ENCODE measurements at places on chromosomes 11 and 22.
A peak's percentile ranks its signal among the peaks of the same experiment; 100 is the strongest.

- no peak for DNase-seq
Measured at GRCh38 chr11:34773211-34773610, 143.0 kb downstream of the APIP start.

GRCh38 chr22:20926243-20926642, 9.0 kb downstream of the CRKL start:
- DNase-seq: no peak

- DNase-seq: no peak
Measured at GRCh38 chr11:133531458-133531857, 843 bp downstream of the OPCML start.

DNA sequence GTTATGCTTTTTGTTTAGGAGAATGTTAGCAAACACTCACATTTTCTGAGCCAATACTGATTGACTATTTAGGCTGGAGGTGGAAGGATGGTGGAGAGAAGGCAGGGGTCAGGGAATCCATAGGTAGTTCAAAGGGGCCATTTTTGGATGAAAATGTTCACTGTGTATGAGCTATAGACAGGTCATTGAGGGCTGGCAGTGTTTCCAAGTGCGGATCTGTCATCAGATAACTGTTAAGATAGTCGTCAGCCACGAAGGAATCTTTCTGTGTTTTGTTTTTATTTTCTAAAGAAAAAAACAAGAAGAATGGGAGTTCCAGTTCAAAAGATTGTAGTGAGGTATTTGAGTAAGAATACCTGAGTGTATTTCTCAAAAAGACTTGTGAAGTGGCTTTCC, 3.1 kb downstream of the KCNJ5 start:
- no peak for DNase-seq

DNA sequence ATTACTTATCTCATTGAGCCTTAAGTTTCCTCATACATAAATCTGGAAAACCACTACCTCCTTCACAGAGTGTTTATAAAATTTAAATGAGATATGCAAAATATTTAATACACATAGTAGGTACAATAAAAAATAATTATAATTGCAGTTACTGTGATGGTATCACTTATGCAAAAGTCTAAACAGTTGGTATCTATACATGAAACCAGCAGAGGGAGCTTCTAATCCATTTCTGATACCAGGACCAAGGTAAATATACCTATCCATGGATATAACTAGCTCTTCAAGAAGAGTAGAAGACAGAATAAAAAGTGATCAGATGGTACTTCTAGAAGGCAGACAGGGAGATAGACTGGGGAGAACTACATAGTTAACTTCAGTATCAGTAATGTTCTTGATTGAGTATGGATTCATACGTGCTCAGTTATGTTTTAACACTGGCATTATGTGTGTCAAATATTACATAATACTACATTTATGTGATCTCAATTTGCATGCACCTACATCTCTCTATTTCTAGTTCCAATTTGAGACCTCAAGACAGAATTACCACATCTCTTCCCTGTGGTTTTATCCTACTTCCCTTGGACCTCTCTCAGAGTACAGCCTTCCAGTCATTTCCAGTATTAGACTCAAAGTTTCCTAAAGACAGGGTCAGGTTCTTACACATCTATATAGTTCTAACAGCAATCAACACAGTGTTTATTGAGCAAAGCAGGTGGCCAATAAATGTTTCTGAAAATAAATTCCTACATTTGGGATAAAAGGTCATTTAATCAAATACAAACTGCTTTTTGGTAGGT, 13.7 kb upstream of the TSG101 start:
- no peak for DNase-seq

GRCh38 chr11:30091246-30091645, 74.4 kb upstream of the KCNA4 start:
- no peak for DNase-seq

GRCh38 chr11:132452616-132453015, 1079.7 kb downstream of the OPCML start:
- no peak for DNase-seq

DNA sequence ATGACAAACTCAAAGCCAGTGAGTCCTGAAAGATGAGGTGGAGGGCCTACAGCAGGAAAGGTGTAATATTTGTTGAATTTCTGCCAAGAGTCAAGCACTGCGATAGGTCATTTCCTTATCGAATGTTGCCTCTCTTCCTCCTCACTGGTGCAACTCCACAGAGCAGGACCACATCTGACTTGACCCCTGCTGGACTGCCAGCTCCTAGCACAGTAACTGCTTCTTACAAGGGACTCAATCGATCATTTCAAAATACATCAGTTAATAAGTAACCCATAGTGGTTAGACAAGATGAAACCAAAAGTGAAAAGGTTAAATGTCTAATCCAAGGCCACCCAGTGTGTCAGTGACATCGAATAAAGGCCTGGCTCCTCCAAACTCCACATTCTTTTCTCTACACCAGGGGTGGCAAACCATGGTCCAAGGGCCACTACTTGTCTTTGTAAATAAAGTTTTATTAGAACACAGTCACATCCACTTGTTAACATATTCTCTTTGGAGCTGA, 98.5 kb upstream of the CSNK2A3 start:
- no peak for DNase-seq

GRCh38 chr11:14500181-14500651, 605 bp upstream of the COPB1 start:
- DNase-seq: peak; percentile 52

DNA sequence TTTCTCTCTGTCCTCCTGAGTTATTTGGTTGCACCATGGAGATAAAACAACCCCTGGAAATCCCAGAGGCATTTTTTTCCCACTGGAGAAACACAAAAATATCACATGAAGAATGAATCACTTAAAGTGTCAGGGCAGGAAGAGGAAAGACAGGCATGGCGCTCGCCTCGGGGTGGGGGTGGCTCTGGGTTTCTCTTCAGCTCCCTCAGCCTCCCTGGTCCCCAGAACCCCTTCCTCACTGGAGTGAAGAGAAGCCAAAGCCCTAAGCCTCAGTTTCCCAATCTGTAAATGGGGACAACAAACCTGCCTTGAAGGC, 938 bp downstream of the SHISAL1 start:
- no peak for DNase-seq

DNA sequence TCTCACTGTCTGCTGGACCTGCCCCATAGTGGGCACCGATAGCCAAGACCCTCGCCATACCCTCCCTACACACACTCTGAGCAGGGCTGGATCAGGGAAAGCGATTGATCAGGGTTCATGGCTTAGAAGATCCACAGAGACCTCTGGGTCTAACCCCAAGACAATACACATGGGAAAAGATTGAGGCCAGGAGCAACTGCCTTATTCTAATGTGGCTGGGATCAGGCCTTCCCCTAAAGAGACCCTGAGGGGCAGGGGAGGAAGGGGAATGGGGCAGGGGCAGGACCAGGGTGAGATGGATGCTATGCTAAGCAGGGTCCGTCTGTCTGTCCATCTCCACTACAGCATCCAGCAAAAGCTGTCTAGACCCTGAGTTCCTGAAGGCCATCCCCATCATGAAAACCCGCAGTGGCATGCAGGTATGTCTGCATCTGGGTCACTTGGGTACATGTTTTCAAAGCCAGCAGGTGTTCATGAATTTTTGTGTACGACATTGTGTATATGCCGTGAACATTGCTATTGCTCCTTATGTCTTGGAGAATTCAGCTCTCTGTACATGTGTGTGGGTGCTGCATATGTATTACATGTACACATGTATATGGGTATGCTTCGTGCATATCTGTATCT, 15.3 kb upstream of the RELT start:
- DNase-seq: no peak

DNA sequence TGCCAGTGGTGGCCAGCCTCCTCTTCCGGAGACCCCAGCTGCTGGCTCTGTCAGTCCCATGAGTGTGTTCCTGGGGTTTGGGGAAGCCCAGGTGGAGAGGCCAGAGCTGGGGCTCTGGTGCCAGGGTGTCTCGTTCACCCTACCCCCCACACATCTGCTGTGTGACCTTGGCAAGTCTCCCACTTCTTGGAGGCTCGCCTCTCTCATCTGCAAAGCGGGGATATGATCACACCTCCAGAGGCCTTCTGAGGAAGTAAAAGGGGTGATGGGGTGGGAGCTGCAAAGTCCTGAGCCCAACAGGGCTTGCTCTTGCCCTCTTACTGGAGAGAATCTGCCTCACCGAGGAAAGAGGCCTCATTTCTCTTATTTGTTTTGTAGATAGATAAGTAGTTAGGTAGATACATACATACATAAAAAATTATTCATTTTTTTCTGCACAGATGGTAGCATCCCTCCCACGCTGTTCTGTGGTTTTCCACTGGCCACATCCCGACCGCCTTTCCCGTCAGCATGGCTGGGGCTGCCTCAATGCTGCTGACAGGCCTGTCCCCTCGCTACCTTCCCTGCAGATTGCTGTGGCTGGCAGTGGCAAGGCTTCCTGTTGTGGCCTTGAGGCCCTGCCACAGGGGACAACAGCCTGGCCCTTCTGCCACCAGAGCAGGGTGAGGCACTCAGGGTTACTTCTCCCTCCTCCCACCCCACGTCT, 23.9 kb downstream of the MYO7A start:
- peak; percentile 80 for DNase-seq

DNA sequence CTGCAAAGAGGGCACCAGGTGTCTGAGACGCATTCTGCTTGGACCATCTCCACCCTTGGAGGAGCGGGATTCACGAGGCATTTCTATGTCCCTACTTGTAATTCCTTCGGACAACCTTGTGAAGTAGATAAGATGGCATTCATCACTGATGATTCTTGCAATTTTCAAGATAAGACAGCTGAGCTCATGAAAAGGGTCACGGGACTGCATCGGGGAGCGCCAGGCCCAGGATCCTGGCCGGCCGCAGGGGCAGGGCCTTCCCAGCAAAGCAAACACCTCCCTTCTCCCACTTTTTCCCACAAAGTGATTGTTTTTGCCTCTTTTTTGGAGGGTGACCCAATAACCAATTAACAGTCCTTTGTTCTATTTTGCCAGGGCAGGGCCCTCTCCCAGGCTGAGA, 8.4 kb downstream of the LIF start:
- no peak for DNase-seq

GRCh38 chr11:45106440-45106839, 40.0 kb upstream of the PRDM11 start:
- DNase-seq: no peak

DNA sequence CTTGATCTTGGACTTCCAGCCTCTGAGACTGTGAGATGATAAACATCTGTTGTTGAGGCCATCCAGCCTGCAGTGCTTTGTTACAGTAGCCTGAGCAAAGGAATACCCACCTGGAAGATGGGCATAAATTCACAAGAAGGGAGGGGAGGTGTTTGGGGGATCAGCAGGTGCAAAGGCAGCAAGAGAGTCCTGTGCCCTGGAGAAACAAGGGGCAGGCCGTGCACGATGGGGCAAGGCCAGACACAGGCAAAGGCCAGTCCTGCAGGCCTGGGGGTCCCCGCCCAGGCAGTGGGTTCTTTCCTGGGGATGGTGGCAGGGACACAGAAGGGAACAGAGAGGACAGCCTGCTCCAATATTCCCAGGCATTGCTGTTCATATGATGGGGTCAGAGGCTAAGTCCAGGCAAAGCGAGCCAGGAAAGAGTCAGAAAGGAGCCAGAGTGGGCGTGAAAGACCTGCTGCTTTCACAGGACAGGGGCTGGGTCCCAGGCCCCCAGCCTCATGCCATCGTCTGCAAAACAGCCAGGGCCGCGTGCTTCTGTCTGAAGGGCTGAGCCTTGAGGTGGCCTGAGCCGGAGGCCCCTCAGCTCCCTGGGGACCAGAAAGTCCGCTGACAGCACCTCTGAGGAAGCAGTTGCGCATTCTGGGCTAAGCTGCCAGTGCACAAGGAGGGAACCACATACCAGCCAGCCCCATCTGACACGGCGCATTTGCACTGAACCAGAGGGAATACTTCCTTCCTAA, 48.8 kb downstream of the MYEOV start:
- no peak for DNase-seq

DNA sequence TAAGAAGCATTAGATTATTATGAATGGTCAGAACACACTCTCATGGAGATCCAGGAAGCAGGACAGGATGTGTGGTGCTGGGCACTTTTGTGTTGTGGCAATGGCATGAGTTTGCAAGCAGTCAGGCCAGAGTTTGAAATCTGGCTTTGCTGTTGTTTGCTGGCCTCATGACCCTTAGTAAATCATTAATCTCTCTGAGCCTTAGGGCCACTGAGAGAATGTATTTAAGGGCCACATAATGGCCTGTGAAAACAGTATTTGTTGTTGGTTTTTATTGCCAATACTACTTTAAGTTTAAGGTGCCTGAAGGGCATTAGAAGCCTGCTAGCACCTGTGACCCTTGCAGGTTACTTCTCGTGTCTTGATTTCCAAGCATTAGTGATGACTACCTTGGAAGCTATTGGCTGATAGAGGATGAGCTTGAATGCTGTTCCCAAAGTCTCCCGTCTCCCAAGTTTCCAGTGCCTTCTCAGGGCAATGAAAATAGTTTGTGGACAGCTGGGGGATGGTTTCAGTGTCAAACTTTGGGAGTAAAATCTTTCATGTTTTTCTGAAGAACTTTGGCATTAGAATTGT, 24.6 kb downstream of the STIM1 start:
- no peak for DNase-seq

DNA sequence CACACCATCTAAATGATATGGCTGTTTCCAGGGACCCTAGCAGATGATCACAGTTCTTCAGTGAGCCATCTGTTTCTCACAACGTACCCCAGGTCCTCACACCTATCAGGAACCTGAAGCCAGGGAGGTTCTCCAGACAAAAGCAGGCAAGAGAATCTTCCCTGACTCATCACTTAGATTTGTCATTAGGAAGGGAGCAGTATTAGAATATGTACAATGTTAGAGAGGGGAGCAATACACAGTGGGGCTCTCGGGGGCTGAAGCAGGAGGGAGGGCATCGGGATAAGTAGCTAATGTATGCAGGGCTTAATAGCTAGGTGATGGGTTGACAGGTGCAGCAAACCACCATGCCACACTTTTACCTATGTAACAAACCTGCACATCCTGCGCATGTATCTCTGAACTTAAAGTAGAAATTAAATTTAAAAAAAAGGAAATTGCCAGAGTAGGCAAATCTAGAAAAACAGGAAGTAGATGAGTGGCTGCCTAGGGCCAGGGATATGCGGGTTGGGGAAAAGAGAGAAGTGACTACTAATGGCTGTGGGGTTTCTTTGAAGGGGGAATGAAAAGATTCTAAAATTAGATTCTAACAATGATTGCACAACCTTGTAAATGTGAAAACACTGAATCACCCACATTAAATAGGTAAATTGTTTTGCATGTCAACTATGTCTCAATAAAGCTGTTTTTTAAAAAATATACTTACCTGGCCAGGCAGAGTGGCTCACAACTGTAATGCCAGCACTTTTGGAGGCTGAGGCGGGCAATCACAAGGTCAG, 14.4 kb downstream of the C22orf42 start:
- peak; percentile 69 for DNase-seq

- no peak for DNase-seq
Measured at GRCh38 chr11:34343153-34343552, 14.7 kb downstream of the ABTB2 start.

DNA sequence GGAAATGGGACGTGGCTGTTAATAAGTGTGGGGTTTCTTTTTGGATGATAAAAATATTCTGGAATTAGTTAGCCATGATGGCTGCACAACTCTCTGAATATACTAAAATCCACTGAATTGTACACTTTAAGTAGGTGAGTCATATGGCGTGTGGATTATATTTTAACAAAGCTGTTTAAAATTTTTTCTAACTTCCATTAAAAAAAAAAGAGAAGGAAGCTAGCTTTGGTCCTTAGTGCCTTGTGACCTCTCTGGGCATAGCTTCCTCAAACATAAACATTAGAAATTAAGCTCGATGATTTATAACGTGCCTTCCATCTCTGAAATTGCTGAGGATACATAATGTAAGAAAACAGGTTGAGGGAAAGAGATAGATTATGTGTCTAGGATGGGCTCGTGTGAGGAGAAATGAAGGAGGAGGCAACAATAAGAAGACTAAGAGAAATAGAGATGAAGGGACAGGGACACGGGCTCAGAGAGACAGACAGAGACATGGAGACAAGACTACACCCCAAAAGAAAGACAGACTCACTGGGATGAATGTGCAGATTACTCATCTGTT, 20.0 kb downstream of the IRAG1 start:
- DNase-seq: no peak
